Left ventricle myocardium inferior (tissue), 1 donor: ENCODE measurements at places on chromosomes 3 and 15. TPM values are rescaled to one million over a fixed set of nuclear protein-coding genes. Genes with fewer than 3 reads are reported as not detected.

DNA sequence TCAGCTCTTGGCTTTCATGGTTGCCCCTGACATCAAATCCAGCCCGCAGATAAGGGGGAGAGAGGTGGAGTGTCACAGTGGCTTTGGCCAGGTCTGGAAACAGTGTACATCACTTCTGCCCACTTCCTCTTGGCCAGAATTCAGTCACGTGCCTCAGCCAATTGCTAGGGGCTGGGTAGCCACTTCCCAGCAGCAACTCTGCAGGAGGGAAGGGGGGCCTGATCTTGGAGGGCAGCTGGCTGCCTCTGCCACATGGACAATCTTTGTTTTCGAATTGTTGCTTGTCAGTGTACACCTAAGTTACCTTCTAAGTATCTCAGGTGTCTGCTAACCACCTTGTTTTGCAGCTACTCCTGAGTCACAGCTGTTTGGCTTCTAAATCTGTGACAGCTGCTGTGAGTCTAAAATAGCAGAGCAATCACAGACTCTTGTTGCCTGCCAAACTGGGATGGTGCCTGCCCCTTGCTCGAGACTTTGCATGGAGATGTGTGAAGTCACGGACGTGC lies 41.0 kb upstream of the LIMD1 start:
- peak; percentile 70 for DNase-seq

The HTR3E gene
- not detected for total RNA-seq

- no peak for DNase-seq
Observed at GRCh38 chr3:94064243-94064860, 1.5 kb downstream of the NSUN3 start.

DNA sequence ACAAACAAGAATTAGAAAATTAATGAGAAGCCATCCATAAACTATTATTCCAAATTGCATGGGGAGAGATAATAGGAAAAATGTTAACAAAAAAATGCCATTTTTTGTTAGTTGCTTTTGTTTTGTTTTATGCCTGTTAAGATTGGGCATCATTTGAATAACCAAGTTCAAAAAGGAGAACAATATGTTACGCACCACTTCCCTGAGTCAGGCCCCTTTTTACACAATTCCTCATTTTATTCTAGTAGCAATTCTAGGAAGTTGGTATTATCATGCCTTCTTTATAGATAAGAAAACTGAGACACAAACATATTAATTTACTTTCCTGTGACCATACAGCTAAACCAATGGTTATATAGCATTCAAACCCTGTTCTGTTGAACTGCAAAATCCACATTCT lies 736.9 kb upstream of the CCDC54 start:
- no peak for DNase-seq

- no peak for DNase-seq
Observed at GRCh38 chr15:60379525-60380274, 18.1 kb downstream of the ANXA2 start.

DNA sequence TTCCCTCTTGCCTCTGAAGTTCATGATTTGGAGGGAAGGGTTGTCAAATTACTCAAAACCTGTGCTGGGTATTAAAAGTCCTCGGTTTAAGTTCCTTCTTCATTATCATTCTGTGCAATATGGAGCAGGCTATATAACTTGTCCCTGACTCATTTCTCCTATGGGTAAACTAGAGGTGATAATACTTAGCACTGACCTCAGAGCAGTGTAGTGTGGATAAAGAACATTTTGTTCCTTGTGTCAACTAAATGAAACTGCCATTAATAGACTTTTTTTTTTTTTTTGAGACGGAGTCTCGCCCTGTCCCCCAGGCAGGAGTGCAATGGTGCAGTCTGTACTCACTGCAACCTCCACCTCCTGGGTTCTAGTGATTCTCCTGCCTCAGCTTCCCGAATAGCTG lies 2.2 kb upstream of the BBX start:
- DNase-seq, result no peak

- peak; percentile 49 for DNase-seq
Observed at GRCh38 chr3:134665243-134665642, 14.4 kb upstream of the KY start.

DNA sequence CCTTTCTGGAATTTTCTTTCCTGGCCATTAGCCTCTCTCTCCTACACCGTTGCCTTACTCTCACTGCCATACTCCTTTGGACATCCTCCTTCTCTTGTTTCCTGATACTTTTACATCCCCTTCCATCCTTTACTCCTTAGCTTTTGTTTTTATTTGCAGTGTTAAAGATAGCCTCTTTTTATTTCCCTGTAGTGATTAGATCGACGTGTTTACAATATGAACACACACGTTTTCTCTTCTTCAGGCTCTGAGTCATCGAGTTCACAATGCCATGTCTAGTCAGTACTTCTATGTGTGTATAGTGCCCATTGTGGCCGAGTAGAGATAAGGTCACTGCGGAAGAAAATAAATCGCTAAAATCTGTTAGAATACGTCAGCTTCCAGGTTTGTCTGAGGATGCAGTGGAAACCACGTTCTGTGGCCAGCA lies 208.5 kb downstream of the LPP start:
- DNase-seq, result no peak

DNA sequence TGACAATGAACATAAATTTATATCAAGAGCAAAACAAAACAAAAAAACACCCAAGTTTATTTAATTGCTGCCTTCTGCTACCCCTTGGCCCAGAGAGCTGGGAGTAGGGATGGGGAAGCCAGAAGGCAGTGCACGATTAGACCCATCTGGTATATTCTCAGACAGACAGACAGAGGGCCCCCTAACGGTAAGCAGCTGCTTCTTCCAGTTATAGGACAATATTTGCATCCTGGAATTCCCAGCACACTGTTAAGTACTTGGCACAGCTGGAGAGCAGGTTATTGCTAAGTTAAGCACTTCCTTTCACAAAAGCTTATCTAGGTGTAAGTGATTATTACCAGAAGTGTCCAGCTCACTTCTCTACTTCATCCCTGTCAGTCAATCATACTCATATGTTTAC lies 39.3 kb downstream of the C2CD4B start:
- DNase-seq, result no peak

DNA sequence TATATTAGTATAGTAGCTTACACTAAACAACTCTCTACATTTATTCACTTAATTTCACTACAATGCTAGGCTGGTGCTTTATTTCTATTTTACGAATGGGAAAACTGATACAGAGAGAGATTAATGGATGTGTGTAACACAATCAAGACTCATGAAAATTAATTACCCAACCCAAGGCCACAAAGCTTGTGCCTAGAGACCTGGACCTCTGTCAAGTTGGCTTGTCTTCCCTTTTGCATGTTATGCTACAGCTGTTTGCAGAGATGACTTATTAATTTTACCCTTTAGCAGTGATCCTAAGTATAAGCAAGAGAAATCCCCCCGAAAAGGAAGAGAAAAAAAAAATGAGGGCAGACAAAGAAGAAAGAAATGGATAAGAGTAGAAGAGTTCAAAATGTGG lies 162.5 kb downstream of the C3orf38 start:
- no peak for DNase-seq

The IL12A gene
- total RNA-seq, result 0.60 TPM

The IQCF5 gene
- total RNA-seq, result not detected

DNA sequence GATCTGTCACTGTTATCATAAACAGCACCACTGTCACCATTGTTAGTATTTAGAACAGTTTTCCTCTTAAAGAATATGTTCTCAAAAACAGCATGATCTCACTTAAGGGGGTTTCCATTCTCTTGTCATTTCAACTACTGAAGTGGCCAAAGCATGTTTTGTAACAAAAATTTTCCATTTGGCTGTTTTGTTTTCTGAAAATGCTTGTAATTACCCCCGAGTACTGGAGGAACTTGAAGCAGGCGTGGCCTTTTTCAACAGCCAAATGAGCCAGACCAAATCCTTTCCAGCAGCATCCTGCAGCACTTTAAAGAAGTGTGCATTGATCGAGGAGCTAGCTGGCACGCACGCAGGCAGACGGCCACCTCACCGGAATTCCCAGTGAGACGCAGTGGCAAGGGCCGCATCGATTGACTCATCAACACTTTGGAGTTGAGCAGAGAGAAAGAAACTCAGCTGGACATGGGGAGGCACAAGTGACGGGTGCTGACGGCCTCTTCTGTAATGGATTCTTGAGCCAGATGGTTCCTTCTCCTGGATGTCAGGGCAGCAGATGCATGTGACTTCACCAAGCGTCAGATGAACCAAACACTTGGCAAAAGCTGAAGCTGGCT lies 234.3 kb upstream of the IGF1R start:
- DNase-seq, result peak; percentile 28

DNA sequence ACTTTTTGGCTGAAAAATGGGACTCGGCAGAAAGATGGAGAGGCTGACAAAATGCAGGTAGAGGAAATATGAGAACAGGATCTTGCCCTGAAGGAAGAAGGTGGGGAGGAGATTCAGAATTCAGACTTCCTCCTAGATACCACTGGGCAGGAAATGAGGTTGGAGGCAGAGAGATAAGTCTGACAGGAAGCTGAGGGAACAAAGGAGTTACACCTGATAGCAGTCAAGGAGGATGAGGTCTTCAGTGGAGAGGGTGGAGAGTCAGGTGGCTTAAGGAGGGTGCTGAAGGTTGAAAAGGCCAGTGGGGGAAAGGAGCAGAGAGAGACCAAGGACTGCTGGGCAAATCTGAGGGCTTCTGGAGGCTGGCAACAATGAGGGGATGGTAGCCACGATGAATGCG lies 56.8 kb downstream of the CCR4 start:
- DNase-seq, result no peak

The EIF3J gene
- total RNA-seq, result 83.5 TPM

- no peak for DNase-seq
Observed at GRCh38 chr15:53434174-53434678, 325.2 kb downstream of the WDR72 start.

DNA sequence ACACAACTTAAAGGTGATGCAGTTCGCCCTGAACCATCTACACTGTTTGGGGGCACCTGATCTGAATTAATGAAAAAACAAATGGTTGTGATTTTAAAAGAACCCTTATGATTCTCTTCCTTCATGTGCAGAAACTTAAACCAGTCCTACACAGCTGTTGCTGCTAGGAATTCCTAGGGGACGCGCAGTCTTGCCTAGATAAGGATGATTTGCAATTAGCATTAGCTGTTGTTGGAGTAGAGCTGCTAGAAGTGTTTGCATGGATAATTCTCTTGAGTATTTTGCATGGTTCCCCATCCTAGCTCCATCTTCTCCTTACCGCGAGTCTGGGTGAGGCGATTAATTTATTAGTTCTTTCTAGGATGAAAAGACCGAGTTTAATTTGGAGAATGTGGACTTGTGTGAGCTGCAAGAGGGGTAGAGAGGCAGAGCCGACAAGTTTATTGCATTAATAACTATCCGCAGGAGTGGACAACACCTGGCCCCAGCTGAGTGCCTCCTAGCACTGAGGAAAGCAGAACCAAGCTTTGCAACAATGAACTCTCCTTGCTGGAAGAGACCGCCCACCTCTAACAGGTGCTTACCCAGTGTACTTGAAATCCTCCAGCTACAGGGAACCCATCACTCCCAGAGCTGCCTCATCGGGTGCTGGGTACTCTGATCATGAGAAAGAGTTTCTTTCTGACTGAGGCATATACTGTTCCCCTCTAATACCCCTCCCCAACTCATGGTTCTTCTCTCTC lies 75.0 kb upstream of the WNT7A start:
- DNase-seq, result no peak

DNA sequence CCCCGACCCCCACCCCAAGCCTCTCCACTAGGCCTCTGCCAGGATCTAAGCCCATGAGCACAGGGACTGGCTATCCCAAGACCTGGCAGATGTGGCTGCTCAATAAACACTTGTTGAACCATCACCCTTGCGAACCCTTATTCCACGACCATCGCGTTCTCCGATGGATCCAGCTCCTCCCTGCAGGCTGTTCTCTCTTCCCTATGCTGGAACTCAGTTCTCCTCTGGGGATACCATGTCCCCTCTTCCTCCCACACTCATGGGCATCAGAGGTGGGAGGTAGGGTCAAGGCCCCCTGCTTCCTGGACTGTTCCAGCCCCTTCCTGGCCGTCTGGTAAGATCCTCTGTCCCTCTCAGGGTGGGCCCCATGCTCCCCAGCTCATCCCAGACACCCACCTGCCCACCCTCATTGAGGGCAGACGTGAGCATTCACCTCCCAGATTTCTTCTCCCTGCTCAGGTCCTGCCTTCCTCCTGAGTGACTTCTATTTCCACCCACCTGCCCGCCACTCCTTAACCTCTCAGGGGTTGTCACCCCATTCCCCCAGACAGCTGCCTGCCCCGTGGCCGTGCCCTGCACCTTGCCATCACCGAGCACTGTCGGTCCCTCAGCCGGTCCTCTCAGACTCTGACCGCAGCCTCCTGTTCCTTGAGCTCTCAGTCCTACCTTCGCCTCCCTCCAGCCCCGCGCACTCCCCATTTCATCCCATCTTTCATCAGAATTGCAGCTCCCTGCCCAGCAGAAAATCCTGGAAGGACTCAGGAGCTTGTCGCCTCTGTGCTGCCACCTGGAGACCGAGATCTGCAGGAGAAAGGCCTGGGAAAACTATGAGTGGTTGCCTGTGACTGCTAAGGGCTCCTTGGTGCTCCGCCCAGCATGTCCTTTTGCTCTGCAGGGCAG lies 42.0 kb downstream of the PML start:
- peak; percentile 61 for DNase-seq

- no peak for DNase-seq
Observed at GRCh38 chr3:197268294-197268693, 30.1 kb downstream of the DLG1 start.

GRCh38 chr3:129593595-129594339 lies 12.7 kb downstream of the PLXND1 start:
- DNase-seq, result no peak

- DNase-seq, result no peak
Observed at GRCh38 chr15:69280783-69281182, 17.9 kb upstream of the PAQR5 start.

DNA sequence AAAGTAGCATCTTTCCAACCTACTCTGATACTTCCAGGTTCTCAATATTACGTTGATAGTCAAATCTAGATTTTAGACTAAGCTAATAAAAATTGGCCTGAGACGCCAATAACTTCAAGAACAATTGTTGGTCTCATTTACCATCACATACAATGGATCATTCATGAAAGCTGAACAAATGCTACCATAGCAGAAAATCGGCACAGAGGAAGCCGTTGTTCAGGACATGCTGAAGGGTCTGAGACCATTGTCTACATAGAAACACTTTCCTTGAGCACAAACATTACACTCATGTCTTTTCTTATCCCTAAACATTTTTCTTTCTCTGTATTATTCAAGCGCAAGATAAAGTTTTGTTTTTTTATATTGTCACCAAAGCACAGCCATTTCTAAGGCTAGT lies 37.2 kb upstream of the FHIT start:
- no peak for DNase-seq

- peak; percentile 66 for DNase-seq
Observed at GRCh38 chr15:68725736-68726135, 95.0 kb downstream of the ANP32A start.

DNA sequence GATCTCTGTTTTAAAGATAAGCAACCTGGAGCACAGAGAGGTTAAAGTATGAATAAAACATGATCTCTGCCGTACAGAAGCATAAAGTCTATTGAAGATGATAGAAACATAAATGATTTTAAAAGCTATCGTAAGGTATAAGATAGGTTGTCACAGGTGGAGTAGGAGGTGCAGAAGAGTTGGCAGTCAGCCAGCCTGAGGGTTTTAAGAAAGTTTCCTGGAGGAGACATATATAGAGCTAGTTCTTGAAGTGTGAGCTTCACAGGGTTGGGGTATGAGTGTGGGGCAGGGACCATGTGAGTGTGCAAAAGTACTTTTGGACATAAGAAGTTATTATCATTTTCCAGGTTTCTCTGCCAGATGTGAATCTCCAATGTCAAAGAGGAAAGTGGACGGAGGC lies 3.9 kb upstream of the FGF12 start:
- no peak for DNase-seq
